ENCODE measurements at places on chromosomes 11 and 22.

- peak; percentile 68 for DNase-seq
Measured at GRCh38 chr11:17504330-17505107, 27.9 kb upstream of the ABCC8 start.

- DNase-seq = no peak
Measured at GRCh38 chr22:50179937-50180726, 5.6 kb upstream of the TRABD start.

- peak; percentile 84 for DNase-seq
Measured at GRCh38 chr11:86743223-86744118, 56.9 kb upstream of the PRSS23 start.

- no peak for DNase-seq
Measured at GRCh38 chr11:11618973-11619435, 2.8 kb downstream of the GALNT18 start.

- DNase-seq = no peak
Measured at GRCh38 chr11:116112087-116112935, 608.1 kb upstream of the CADM1 start.

GRCh38 chr11:86978247-86978646, 23.1 kb upstream of the FZD4 start:
- no peak for DNase-seq

DNA sequence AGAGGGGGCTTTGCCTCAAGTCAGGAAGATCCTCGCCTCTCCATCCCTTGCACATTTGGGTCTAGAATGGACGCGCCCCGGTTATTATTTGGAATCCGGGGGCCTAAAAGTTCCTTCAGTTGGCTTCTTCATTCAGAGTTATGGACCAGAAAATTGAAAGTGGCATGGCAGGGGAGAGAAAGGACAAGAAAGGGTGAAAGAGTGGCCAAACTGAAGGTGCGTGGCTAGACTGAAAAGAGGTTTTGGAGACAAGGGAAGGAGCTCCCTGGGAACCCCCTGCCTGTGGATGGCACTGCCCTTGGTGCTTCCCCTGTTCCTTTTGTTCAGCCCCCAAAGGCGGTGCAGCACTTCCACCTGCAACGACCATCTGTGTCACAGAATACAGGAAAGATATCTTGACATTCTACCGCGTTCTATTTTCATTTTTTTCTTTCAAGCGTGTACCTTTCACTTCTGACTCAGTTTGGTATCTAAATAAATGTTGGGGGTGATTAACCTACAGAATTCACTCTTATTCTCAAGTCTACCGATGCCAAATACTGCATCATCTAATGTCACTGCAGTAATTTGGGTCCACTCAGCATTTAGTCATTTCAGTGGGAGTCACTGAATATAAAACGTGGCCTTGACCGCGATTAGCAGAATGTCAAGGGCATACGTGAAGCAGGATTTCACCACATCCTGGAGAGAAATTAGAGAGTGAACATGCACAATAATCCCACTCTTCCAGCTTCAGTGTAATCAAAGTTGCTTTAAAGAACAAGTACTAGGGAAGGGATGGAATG, 88.1 kb upstream of the ARHGAP32 start:
- no peak for DNase-seq

DNA sequence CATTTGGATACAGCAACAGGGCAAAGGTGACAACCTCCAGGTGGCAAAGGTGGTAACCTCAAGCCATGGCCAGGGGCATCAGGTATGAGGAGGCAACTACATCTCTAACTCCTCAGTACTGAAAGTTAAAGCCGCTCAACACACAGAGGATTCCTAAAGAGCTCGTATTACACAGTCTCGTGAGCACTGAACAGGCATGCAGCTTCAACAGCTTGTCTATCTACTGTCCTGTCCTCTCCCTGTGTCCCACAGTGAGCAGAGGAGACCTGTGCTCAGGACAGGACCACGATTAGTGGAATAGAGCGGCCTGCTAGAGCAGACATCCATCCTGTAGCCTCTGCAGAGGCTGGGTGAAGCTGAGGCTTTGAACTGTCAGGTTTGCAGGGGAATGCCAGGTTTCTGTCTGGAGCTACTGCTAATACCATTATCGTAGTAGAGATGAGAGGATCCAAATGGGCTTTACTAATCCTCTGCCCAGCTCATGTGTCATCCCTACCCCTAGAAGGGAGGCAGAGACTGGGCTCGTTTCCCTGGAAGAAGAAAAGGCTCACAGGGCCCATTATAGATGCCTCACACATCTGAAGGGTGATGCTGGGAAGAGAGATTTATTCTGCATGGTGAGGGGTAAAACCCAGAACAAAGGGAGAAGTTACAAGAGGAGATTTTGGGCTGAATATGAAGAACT, 415.2 kb downstream of the LARGE1 start:
- DNase-seq = no peak

DNA sequence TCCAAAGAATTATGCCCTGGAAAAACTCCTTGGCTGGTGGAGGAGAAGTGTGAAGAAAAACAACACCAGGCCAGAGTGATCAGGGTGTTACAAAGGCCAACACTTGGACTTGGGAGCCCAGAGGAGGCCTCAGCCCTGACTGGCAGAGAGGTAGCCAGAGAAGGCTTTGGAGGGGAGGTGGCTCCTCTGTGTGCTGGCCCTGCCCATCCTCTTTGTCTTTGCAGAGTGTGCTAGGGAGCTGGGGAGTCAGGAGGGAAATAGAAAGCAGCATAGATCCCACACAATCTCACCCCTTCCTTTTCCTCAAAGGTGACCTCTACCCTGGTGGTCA, 12.0 kb upstream of the P2RY6 start:
- DNase-seq = no peak

- no peak for DNase-seq
Measured at GRCh38 chr11:42812361-42812760, 499.4 kb upstream of the API5 start.

GRCh38 chr11:20156876-20157613, 3.2 kb downstream of the DBX1 start:
- no peak for DNase-seq

- no peak for DNase-seq
Measured at GRCh38 chr11:44034639-44035038, 13.1 kb upstream of the ACCSL start.

- no peak for DNase-seq
Measured at GRCh38 chr11:110991661-110992355, 253.7 kb upstream of the POU2AF2 start.

DNA sequence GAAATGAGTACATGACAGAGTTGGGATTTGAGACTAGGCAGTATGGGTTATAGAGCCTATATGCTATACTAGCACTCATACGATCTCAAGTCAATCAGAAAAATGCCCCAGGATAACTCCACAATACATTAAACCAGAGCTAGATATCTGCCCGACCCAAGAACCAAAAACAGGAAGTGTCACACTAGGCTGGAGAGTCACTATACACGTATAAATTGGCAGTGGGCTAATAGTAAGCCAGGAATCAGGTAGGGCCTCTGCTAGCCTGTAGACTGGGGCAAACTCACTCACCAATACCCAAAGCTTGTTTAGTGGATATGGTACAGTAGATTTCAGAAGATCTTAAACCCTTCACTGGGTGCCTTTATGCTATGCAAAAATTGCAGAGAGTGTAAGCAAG, 16.2 kb upstream of the EIF4G2 start:
- DNase-seq = no peak

DNA sequence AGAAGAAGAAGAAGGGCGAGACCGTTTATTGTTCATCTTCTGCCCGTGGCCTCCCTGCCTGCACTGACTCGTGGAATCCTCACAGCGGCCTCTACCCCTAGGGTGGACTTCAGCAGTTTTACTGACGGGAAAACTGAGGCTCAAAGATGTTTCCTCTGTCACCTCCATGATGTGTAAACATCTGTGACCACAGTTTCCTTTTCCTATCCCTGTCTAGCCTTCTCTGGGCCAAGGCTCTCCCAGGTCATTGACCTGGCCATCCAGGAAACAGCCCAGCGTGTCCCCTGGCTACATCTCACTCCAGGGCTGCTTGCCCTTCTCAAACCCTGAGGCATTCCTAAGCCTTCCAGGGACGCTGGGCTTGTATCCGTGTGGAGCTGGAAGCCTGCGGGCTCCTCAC, 49.0 kb upstream of the GCAT start:
- no peak for DNase-seq

DNA sequence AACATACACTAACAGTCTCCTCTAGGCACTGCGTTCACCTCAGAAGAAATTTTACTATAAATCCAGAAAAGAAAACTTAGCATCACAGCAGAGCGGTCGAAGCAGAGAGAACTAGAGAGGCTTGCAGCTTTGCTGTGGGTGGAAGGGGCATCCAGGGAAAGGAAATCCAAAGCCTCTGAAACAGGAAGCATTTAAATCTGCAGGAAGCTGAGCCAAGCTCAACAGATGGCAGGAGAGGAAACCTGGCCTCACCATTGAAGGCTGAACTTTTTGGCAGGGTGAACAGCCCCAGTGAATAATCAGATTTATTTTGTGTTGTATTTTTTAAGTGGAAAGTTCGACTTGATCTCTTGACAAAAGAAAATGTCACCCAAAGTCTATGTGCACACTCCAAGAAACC, 858.1 kb downstream of the OPCML start:
- peak; percentile 63 for DNase-seq

DNA sequence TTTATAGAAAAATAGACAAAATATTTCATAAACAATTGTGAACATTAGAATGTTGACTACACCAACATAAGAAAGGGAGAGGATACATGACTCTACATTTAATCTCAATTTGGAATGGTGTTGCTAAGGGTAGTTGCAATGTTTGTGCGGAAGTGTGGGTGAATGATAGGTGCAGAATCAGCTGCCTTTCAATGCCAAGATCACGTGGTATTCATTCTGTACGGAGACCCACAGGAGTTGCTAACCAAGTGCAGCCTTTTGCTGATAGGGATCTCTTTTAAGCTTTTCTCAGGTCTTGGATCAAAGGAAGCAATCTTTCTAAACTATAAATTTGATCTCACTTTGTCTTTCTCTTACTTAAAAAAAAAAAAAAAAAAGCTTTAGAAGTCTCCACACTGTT, 29.8 kb upstream of the CTSC start:
- no peak for DNase-seq

DNA sequence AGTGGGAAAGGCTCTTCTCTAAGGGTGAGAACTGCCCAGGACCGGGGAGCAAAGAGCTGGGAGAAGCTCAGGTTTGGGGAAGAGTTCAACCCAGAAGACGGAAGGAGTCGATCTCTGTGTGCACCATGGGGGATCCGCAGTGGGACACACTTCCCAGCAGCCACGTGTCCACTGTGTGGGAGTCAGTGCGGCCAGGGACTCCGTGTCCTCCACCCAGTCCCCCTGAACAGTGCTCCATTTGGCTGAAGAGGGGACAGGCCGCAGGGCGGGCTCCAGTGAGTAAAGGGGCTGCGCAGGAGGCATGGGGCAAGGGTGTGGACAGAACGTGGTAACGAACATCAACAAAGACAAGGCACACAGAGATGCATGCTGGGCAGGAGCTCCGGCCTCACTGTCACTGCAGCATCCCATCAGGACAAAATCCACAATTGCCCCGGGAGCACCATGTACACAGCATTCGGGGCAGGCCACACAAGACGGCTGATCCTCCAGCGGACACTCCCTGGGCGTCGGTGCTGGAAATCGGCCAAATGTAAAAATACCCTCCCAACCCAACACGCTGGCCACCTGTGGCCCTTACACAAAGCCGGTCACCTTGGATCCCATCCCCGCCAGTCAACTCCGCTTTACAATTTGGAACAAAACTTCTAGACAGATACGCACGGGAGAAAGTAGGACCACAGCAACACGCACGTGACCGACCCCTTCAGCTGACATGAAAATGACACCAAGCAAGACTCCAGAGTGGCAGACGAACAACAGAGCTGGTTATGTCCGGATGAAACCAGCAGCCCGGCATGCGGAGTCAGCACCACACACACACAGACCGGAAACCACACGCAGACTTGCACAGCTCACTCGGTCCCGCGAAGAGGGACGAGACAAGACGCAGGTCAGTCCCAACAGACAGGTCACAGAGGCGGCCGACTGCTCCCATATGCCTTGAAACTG, 366.8 kb downstream of the SHANK2 start:
- peak; percentile 15 for DNase-seq
